Right forelimb (tissue), 1 donor: ENCODE measurements at places on chromosomes 7 and 10.

DNA sequence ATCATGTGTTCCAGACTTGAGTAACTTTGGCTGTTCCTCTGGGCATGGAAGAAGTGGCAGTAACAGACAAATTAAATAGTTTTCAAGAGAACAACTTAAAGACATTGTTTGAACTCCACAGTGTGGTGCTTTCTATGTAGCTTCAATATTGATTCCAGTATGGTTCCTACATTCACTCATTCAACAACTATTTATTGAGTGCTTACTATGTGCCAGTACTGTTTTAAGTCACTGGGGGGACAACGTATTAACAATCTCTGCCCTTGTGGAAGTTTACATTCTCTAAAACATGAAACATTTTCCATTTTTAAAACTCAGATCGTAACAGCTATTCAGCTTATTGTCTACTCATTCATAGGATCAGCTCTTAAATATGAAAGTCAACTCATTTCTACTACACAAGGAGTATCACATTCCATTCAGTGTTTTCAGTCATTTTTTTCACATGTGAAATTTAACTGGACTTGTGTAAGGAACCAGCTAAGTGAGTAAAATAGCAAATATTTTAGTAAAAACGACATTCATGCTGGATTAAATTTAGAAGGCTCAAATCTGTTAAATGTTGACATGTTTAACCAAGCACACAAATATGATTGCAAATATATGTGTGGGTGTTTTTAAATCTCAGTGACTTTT is 13.6 kb upstream of the CUBN start:
- no peak for DNase-seq

DNA sequence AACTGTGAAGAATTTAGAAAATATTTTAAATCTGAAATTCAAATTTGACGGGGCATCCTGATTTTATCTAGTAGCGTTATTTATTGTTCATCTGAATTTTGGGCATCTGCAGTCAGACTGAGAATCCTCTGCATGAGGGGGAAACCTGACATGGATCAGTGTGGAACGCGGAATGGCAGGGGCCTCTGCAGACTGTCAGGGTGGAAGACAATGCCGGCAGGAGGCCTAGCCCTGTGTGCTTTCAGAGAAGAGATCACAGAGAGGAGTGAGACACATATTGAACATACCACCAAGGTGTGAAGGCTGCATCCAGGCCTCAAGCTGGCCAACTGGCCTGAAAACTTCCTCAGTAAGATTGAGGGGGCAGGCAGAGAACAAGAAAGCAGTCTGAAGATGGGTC is 921.1 kb upstream of the GHITM start:
- DNase-seq: no peak

- DNase-seq: no peak
Observed at GRCh38 chr7:13050703-13051102, 363.3 kb downstream of the ARL4A start.

GRCh38 chr10:27207350-27207749 is 33.2 kb downstream of the ACBD5 start:
- no peak for DNase-seq

DNA sequence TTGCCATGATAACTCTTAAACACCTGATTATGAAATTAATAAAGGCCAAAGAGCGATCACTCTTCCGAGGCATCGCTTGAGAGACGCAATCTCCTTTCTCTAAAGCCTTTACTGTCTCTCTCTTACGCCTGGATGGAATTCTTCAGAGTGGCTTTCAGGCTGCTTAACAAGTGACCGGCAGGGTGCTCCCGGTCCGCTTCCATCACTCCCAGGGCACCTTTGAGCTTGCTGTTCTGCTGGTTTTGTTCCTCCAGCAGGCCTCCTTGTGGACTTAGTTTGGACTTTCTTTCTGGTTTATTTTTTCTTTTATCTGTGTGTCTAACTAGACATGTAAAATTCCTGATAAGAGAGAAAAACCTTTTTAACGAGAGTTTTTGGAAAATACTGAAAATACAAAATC is 60.9 kb downstream of the MRPL32 start:
- DNase-seq: no peak

DNA sequence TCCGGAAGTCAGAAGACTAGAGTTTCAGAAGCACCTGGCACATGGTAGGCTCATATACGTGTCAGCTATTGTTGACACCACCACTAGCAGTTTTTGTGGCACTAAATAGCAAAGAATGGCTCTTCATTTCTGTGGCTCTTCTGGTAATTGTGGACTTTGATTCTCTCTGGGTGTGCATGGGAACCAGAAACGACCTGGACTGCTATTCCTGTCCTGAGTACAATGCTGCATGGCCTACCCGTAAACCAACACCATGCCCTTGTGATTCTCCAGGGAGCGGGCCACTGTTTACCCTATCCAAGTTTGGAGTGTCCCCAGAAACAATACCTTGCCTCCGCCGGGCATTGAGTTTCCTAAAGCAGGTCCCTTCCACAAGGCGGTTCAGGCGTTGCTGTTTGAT is 162.9 kb upstream of the AOAH start:
- no peak for DNase-seq

DNA sequence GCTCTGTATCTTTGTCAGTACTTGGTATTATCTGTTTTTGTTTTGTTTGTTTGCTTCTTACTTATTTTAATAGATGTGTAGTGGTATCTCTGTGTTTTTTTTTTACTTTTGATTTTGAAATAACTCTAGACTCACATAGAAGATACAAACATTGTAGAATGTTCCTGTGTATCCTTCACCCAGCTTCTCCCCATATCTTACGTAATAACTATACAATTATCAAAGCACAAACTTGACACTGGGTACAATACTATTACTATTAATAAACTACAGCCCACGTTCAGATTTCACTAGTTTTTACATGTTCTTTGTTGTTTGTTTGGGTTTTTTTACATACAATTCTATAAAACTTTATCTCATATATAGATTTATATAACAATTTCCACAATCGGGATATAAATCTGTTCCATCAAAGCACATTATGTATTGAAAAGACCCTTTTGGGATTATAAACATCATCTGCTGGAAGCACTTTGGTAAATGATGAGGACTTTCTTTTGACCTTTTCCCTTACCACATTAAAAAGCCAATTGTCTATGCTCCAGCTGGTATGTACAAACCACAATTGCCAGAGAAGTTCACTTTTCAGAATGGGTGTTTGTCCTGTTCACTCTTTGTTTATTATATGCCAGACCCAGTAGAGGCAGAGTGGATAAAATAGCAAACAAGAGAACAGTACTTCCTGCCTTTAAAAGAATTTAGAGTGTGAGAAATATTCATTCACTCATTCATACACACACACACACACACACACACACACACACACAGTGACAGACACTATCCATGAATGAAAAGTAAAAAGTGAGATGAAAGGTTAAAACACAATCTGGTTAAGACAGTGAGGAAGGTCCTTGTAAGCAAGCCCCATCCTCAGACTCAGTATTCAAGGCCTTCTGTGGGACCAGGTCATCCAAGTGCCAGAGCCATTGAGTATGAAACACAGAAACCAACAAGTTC is 113.0 kb downstream of the SGMS1 start:
- no peak for DNase-seq

DNA sequence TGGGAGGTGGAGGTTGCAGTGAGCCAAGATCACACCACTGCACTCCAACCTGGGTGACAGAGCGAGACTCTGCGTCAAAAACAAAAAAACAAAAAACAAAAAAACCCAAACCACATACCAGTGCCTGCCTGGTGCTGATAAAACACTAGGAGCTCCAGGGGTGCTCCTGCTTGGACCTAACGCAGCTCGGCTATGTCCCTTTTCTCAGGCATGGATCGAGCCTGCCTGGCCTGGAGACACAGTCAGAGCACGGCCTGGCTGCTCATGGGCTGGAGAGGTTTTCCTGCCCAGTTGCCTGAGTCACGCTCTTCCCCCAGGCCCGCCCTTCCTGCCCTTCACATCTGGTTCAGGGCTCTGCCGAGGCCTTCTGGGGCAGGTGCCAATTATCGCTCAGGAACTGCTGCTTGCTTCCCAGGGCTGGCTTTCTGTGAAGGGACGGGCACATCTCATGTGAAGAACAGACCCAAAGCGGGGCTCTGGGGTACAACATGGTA is 12.6 kb upstream of the NPFFR1 start:
- peak; percentile 75 for DNase-seq

- DNase-seq: no peak
Observed at GRCh38 chr7:18927134-18927533, 190.3 kb downstream of the TWIST1 start.

DNA sequence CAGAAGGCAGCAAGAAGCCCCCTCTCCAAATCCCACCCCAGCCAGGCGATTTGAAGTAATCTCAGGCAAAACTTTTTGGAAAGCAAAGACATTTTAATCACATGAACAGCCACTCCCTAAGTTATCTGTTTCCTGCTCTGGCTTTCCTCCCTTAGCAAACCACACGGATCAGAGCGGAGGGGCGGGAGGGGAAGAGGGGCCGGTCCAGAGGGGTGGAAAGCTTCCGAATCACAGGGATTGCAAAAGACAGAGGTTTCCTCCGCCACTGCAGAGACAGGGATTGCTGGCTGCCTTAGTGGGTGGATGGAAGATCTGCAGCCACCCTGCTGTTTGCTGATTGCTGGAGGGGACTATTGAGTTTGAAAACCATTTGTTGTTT is 41.2 kb downstream of the ZCCHC24 start:
- DNase-seq: peak; percentile 78

DNA sequence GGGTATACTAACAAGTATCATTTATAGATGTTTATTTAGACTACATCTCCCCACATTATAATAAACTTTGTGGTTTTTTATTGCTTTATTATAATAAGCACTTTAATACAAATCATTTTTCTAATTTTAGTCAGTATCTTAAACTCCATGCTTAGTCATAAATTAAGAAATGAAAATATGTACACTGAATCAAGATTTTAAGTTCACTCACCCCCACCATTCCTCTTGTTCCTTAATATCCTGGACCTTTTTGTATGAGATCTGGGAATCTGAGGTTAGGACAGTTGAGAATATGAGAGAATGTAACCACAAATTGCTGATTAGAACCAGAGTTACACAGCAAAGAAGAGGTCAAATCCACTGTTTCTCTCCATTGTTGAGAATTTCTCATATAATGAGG is 93.6 kb upstream of the WNT16 start:
- no peak for DNase-seq

DNA sequence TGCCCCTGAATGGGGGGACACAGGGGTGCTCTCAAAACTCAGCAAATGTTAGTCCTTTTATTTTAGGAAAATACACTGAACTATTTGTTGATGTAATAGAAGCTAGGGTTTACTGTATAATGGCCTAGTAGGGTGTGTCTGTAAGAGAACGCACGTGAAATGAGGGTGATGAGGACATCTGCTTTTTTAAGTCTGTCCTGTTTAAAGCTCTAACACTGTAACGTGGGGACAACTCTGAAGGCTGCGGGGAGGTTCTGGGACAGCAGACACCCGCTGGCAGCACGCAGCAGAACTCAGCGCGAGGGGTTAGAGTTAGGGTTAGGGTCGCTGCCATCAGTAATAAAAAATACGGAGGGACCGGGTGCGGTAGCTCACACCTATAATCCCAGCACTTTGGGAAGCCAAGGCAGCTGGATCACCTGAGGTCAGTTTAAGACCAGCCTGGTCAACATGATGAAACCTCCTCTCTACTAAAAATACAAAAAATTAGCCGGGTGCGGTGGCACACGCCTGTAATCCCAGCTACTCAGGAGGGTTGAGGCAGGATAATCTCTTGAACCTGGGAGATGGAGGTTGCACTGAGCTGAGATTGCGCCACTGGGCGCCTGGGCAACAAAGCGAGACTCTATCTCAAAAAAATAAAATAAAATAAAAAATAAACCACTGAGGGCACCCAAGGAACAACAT is 98.0 kb downstream of the CTBP2 start:
- no peak for DNase-seq

DNA sequence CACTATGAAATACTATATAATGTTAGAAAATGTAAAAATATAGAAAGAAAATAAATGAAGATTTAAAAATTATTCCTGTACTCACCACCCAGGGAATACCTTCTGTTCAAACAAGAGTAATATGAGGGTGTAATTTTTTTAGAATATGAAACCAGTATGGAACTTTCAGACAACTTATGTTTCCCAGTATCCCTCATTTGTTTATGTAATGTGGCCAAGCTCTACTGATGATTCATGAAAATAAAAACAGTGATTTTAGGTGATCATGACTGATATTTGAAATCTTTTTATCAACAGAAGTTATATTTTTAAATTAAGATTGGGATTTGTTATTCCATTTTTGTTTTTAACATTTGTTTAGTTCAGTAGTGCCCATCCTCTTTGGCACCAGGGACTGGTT is 18.8 kb downstream of the SLK start:
- no peak for DNase-seq

DNA sequence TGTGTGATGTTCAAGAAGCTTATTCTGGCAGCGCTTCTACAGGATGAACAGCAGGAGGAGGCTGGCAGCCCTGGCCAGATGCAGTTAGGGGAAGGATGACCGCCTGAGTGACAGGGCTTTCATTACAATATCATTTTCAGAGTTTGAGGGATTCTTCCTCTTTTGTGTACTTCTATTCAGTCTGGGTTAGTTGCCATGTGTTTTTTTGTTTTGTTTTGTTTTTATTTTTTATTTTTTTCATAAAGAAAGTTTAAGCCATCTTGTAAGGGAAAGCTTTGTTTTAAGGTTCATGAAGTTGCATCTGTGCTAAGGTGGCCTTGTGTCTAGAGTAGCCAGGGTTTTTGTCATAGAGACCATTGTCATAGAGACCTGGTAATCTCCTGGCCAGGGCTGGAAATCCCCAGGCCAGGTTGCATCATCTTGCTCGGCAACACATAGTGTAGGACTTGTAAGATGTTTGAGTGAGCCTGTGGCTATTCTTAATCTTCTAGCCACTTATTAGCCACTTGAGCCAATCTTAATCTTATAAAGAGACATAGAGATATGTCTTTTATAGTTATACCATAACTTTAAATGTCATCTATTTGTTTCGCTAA is 230.5 kb upstream of the TMEM229A start:
- no peak for DNase-seq

GRCh38 chr7:135386181-135386580 is 123.7 kb downstream of the CNOT4 start:
- DNase-seq: no peak

GRCh38 chr10:3931224-3931623 is 146.2 kb upstream of the KLF6 start:
- no peak for DNase-seq

DNA sequence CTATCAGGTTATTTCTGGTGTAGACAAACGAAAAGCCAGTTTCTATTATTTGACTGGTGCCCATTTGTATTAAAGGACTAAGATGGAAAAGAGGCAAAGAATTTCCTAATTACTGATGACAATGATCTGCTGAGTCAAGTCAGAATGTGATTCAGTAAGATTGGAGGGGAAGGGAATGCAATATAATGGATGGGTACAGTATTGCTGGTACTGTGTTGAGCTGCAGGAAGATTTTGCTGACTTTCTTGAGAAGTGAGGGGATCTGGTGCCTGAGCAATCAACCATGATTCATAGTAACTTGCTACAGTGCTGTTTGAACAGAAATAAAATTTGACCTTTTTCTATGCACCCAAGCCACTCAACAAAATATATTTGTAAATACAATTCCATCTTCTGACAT is 139.1 kb upstream of the RHEB start:
- DNase-seq: no peak
